ENCODE measurements at places on chromosomes 2 and 18.
A peak's percentile ranks its signal among the peaks of the same experiment; 100 is the strongest.

- DNase-seq: no peak
Observed at GRCh38 chr2:124967325-124967724, 942.2 kb downstream of the CNTNAP5 start.

DNA sequence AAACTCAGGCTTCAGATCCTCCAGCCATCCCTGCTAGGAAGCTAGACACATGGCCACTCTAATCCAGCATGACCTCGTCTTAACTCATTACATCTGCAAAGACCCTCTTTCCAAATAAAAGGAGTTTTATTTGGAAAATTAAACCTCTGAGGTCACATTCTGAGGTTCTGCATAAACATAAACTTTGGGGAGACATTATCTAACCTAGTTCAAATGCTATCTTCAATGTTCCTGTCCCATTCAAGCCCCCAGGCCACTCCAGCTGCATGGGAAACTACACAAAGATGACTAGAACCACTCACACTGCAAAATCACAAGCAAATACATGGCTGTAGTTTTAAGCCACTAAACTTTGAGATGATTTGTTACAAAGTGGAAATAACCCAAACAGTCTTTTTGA, 99.0 kb upstream of the RNF152 start:
- no peak for DNase-seq

- no peak for DNase-seq
Observed at GRCh38 chr2:173966274-173967098, 1.3 kb upstream of the SP3 start.

DNA sequence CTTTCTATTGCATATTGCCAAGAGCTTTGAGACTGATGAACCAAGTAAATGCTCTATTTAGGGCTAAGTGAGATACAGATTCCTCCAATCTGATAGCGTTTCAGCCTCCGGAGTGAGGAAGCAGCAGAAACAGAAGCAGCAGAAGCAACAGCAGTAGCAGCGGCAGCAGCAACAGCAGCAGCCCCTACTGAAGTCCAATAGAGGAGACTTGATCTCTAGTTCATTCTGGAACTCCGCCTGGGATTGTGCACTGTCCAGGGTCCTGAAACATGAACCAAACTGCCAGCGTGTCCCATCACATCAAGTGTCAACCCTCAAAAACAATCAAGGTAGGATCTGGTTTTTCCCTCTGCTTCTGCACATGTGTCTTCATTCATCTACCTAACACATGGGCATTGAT, at the start of gene DPP10:
DPP10 (plus strand) TSS at position 132 of the 400 bp plus-strand sequence.
- no peak for DNase-seq

- no peak for DNase-seq
Observed at GRCh38 chr18:73691118-73691517, 456.5 kb downstream of the FBXO15 start.

- DNase-seq: peak; percentile 60
Observed at GRCh38 chr18:23967321-23968089, 47.0 kb upstream of the TTC39C start.

- no peak for DNase-seq
Observed at GRCh38 chr2:206368484-206368883, 74.8 kb upstream of the ADAM23 start.

GRCh38 chr2:196143730-196144131, 27.6 kb downstream of the STK17B start:
- no peak for DNase-seq

GRCh38 chr2:8488001-8488738, 193.7 kb upstream of the ID2 start:
- DNase-seq: peak; percentile 58

- DNase-seq: no peak
Observed at GRCh38 chr18:6956495-6956894, 161.1 kb downstream of the LAMA1 start.

- DNase-seq: no peak
Observed at GRCh38 chr2:126674075-126674744, 18.3 kb downstream of the GYPC start.

DNA sequence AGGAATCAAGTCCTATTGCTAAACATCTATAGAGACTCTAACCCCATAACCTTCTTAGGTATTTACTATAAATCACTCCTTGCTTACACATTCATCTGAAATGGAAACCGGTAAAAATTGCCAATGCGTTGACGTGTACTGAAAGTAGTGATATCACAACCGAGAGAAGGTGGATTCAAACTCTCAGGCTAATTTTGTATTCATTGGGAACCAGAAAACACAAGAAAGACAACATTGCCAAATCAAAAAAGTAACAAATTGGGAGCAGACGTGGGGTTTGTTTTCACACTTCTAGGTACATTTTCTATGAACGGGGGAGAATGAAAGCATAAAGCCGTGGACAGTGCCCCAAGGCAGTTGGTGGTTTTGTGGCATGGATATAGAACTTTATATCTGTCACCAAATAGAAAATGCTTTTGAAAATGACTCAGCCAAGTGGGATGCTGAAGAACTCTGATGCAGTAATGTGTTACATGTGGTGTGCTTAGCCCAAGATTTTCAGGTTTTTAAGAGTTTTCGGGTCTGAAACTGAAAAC, 155.1 kb upstream of the RASGRP3 start:
- DNase-seq: peak; percentile 77

- no peak for DNase-seq
Observed at GRCh38 chr2:117979911-117980701, 33.8 kb downstream of the CCDC93 start.

DNA sequence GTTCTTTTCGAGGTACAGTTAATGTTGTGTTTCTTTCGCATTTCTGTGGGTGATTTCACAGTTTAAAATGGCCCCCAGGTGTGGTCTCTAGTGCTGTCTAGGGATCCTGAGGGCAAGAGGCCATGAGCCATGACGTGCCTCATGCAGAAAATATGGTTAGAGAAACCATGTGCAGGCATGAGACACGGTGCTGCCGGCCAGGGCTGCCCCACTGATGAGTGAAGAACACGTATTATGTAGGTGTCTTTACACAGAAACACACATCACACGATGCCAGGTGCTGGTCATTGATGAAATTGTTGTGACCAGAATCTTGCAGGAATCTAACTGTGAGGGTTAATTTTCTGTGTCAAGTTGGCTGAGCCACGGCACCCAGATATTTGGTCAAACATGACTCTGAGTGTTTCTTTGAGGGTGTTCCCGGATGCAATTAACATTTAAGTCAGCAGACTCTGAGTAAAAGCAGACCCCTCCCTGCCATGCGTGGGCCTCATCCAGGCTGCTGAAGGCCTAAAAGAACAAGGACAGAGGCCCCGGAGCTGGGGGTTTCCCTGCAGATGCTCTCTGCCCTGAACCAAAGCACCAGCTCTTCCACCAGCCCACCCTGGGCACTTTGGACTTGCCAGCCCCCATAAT, 463.0 kb upstream of the MYT1L start:
- no peak for DNase-seq

GRCh38 chr18:1993866-1994265, 577.4 kb downstream of the METTL4 start:
- no peak for DNase-seq

GRCh38 chr2:137050949-137051348, 285.6 kb downstream of the THSD7B start:
- no peak for DNase-seq

DNA sequence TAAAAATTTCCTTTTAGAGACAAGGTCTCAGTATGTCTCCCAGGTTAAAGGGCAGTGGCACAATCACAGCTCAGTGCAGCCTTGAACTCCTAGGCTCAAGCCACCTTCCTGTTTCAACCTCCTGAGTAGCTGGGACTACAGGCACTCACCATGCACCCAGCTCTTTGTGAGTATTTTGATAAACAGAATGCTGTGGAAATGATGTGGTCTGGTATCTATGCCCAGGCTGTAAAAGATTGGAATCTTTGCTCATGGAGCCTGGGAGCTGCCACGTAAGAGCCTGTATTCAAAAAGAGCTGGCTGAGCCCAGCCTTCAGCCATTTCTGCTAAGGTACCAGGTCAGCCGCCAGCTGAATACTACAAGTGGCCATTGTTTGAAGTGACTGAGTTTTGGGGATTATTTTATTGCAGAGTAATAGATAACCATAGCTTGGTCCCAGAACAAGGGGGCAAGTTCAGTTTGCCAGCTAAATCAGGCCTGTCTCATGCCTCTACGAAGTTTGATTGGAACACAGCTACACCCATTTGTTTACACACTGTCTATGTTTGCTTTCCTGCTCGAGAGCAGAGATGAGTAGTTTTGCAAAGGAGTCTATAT, 21.3 kb upstream of the ARL5A start:
- DNase-seq: no peak

DNA sequence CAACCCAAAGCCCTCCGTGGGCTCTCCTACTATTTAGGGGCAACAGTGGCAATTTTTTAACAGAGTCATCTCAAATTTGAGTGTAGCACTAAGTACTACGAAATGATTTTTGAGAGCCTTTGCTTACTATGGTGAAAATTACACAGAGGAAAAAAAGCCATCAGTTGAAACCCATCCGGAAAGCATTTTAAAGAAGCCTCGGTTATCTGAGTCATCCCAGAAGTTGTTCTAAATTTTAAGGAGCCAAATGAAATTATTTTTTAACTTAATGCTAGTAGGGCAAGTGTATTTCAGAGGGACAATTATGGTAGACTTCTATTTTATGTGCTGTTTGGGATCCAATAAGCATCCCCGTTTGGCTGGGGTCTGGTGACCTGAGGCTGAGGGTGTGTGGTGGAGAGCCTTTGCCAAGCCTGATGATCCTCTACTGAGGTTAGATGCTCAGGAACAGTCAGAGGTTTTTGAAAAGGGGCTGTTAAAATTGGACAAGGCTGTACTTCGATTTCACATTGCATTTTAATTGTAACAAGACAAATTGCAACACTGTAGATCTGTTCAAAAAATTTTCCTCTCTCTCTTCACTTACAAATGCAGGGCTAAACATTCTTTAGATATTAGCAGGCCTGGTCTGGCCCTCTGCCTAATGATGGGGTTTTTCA, 47.0 kb downstream of the RAPGEF4 start:
- no peak for DNase-seq

- no peak for DNase-seq
Observed at GRCh38 chr2:229141424-229142025, 129.6 kb downstream of the PID1 start.

DNA sequence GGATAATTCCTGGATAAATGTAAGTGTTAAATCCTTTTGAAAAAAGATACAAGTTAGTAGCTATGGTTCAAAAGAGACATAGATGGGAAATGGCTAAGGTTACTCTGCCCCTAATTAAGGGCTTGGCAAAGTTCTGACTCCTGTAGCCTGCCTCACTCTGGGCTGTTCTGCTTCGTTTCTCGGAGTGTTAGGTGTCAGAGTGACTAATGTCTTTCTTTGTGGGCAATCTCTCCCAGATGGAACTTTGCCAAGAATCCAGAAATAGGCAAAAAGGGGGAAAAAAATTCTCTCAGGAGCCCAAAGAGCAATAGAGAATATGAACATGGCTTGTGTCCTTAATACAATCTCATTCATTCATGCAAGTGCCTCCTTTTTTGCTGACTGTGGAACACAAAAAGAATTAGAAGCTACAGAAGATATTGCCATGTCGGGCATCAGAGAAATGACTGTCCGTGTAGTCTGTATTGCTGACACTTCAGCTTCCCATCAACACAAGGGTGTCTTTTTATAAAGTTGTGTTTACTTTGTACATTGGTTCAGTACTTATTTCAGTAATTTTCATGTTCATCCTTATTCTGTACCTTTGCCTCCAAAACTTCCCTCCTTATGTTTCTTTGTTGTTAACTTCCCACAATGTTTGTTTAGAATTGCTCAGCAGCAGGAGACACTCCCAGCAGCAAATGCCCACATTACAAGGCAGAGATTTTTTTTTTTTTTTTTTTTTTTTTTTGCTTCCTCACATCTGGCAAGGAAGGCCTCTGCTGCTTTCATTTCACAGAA, 134.0 kb downstream of the FTCDNL1 start:
- no peak for DNase-seq

- DNase-seq: no peak
Observed at GRCh38 chr18:22509423-22509822, 91.7 kb upstream of the CTAGE1 start.

- DNase-seq: no peak
Observed at GRCh38 chr18:10353791-10354190, 100.6 kb upstream of the APCDD1 start.

- DNase-seq: no peak
Observed at GRCh38 chr2:126864861-126865260, 33.8 kb upstream of the TEX51 start.

DNA sequence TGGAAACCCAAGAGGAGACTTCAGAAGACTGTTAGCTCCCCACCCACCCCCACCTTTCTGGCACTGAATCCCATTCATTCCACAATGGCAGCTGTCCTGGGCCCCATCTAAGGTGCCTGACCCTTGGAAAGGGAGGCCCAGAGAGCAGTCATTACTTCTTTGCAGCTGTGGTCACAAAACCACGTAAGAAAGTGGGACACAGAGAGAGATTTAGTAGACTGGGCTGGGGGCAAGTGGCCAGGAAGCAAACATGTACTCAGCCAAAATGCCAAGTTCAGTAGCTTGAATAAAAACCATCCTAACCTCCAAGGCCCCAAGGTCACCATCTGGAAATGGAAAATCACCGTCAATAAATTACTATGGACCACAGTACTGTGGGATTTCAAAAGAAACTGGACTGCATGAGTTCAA, 381.4 kb downstream of the TNS1 start:
- DNase-seq: no peak

GRCh38 chr2:147049957-147050356, 794.9 kb upstream of the ACVR2A start:
- no peak for DNase-seq

- no peak for DNase-seq
Observed at GRCh38 chr2:210199186-210199765, 26.0 kb downstream of the ACADL start.

Measured in stimulated activated naive CD8-positive, alpha-beta T cell treated with anti-CD3 and anti-CD28 coated beads, Interleukin-15, amount 100 ng/mL, for 72 hours (primary cell).